ENCODE measurements at places on chromosomes 1 and 21.

DNA sequence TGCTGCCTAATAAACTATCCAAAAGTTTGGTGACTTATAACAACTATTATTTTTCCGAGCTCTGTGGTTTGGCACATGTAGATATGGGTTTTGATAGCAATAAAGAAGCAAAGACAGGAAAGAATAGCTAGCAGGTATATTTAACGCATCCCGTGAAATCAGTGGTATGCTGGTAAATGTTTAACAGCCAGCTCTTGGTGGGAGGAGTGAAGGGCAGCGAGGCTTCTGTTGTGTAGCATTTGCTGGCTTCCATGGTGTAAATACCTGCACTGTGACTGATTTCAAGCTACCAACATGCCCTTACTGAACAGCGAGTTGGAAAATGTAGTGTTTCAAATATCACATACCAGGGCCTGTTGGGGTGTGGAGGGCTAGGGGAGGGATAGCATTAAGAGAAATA, 291.0 kb downstream of the PRDM2 start:
- no peak for DNase-seq

DNA sequence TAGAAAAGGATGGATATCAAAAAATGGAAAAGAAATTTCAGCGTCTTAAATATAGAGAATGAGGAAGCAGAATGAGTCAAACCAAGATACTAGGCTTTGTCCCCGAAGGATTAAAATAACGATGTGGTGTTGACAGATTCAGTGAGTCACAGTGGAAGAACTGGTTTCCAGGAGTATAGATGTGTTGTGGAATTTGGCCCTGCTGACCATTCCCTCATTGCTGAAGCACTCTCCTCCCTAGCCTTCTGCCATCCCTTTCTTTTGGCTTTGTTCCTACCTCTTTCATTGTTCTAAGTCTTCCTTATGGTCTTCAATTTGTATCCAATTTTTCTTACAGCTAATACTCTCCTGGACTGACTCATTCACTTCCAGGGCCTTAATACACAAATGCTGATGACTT, 23.1 kb upstream of the USP25 start:
- peak; percentile 68 for DNase-seq

GRCh38 chr21:14684071-14684470, 138.0 kb upstream of the SAMSN1 start:
- no peak for DNase-seq

- peak; percentile 86 for DNase-seq
Measured at GRCh38 chr1:35718492-35719336, at the start of gene C1orf216. C1orf216 (minus strand) TSS chr1:35718884; CDS start chr1:35716321, 2,563 bp downstream.

GRCh38 chr1:21157054-21157453, 19.6 kb downstream of the EIF4G3 start:
- DNase-seq = no peak

DNA sequence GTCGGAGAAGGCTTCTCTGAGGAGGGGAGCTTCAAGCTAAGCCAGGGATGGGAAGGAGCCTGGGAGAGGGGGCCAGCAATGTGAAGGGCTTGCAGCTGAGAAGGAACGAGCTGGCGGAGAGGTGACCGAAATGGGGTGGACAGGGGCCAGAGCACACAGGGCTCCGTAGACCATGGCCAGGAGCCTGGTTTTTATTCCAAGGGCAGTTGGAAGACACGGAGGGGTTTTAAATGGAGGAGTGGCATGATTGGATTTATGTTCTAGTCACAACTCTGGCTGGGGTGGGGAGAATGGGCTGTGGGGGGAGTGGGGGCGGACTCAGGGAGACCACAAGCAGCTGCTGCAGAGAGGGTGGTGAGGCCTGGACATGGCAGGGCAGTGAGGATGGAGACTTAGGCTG, 5.1 kb upstream of the EPS8L3 start:
- no peak for DNase-seq

DNA sequence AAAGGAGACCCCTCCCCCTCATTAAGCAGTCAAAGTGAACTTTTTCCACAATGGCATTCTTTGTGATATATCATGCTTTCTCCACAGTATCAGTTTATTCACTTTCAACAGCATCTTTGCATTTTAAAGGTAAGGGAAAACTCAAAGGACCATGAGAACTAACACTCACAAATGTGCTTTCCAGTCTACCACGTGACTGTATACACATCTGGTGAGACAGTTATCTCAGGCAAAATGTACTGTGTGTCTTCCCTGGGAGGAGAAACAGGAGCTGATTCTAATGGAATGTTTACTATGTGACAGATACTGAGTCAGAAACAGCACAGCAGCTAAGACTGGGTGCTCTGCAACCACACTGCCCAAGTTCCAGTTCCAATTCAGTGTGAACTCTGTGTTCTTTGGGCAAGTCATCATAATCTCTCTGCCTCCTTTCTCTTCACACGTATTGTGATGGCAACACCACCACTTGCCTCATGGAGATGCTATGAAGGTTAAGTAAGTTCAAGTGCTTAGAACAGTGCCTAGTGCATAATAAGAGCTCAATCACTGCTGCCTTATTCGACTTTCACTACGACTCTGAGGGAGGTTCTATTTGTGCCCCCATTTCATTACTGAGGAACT, 79.0 kb downstream of the SLC45A1 start:
- peak; percentile 53 for DNase-seq

DNA sequence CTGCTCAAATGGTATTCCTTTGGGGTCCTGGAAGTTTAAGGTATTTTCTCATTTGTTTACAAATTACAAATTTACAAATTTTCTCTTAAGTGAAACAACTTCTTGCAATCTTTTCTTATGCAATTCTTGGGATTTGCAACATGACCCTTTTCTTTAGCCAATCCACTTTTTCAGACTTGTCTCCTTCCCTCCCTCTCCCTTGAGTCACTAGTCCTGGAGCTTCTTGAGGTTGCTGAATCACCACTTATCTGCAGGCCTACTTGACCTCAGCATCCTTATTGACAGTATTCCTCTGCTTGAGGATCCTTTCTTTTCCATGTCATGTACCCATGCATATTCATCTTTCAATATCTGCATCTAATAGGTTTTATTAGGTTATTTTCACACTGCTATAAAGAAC, 302.8 kb upstream of the ADAMTS5 start:
- DNase-seq = no peak

GRCh38 chr1:38123356-38124135, 77.0 kb upstream of the POU3F1 start:
- DNase-seq = no peak

GRCh38 chr1:197841158-197841557, 61.3 kb upstream of the C1orf53 start:
- DNase-seq = no peak

DNA sequence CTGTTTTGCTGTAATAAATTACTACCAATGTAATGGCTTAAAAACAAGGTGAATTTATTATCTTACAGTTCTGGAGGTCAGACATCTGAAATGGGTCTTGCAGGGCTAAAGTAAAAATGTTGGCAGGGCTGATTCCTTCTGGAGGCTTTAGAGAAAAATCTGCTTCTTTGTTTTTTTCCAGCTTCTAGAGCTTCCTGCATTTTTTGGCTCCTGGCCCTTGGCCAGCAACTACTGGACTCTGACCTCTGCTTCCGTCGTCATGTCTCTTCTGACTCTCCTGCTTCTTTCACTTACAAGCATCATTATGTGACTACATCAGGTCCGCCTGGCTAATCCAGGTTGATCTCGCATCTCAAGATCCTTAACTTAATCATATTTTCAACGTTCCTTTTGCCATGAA, 350.9 kb downstream of the S1PR1 start:
- peak; percentile 66 for DNase-seq

DNA sequence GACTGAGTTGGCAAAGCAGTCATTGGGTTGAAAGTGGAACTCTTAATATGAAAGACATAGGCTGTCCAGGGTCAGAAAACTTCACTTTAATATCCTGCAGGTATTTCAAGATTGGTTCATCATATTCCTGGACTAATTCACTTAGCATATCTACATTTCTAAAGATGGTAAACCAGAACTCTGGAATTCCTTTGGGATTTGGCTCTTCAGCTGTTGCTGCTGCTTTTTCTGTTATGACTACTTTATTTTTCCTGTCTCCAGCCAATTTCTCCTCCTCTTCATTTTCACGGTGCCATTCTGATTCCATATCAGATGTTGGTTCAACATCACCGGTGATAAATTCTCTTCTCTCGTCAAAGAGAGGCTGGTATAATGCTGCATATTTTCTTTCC, 37.4 kb downstream of the CD58 start:
- DNase-seq = no peak

Data from hindlimb muscle (tissue), 1 donor.